ENCODE measurements at places on chromosomes 16 and 17. TPM values are rescaled to one million over a fixed set of nuclear protein-coding genes. Genes with fewer than 3 reads are reported as not detected.

DNA sequence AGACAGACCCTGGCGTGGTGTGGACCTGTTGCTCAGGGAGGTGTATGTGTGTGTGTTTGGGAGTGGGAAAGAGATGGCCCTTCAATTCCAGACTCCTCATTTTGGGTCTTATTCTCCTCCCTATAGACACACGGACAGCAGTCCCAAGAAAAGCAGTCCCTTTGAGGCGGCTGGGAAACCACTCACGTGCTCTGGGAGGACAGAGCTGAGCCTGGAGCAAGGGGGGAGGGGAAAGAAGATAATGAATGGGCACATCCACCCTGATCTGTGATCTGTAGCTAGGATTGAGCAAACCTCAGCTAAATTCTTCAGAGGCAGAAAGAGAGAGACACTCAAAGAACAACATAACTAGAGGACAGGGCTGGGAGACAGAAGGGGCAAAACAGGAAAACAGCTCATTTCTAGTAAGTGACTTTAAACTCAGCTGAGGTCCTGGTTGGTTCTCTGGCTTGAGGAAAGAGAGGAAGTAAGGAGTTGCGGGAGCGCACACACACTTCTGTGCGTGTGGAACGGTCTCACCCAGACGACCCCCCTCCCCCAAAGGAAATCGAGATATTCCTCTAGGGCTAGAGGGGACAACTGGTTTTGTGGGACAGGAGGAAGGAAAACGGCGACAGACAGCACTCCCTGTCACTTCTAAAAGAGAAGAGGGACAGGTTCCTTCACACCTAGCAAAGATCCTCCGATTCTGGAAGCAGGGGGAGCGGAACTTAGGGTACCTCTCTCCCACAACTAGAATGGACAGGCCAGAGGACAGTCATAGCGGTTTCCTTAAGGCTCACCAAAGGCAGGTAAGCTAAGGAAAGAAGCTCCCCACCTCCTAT lies 658 bp downstream of the RAB5C start:
- peaks cover 13% of the 10 kb centered on the region for H3K4me1 ChIP-seq
- peaks cover 6% of the 10 kb centered on the region for H3K36me3 ChIP-seq
- H3K27ac ChIP-seq: peak overlapping the region; percentile 75
- peak overlapping the region; percentile 90 for H3K4me3 ChIP-seq
- H3K27me3 ChIP-seq: no peaks in the 10 kb centered on the region

- peak overlapping the region; percentile 84 for H3K27ac ChIP-seq
- peaks cover 15% of the 10 kb centered on the region for H3K4me1 ChIP-seq
- peak; percentile 6 for DNase-seq
- H3K36me3 ChIP-seq: peaks cover 8% of the 10 kb centered on the region
- H3K4me3 ChIP-seq: peak overlapping the region; percentile 67
- no peaks in the 10 kb centered on the region for H3K27me3 ChIP-seq
These were observed 560 bp downstream of the TELO2 start for GRCh38 chr16:1493746-1494094.

- H3K27ac ChIP-seq: peak overlapping the region; percentile 63
- H3K36me3 ChIP-seq: peaks cover 17% of the 10 kb centered on the region
- peaks cover 10% of the 10 kb centered on the region for H3K4me1 ChIP-seq
- no peaks in the 10 kb centered on the region for H3K27me3 ChIP-seq
- no peak overlapping the region for H3K4me3 ChIP-seq
These were observed 10.0 kb downstream of the ZNF668 start for GRCh38 chr16:31063843-31064611.

DNA sequence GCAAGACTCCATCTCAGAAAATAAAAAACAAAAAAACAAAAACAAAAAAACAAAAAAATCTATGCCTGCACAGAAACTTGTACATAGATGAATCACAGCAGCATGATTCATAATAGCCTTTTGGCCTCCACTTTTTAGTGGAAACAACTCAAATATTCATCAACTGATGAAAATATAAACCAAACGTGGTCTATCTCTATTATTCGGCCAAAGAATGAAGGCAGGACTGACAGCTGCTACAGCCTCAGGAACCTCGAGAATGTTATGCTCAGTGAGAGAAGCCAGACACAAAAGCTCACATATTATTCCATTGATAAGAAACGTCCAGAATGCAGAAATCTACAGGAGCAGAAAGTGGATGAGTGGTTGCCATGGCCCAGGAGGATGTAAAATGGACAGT lies 19.8 kb downstream of the PPL start:
- DNase-seq: no peak
- H3K36me3 ChIP-seq: no peaks in the 10 kb centered on the region
- no peaks in the 10 kb centered on the region for H3K27me3 ChIP-seq
- no peak overlapping the region for H3K4me3 ChIP-seq
- H3K4me1 ChIP-seq: no peaks in the 10 kb centered on the region
- H3K27ac ChIP-seq: no peak overlapping the region

The C16orf46 gene
- 0.26 TPM for polyA plus RNA-seq

GRCh38 chr17:63706336-63707082 lies 6.6 kb upstream of the LIMD2 start:
- H3K4me3 ChIP-seq: no peak overlapping the region
- peaks cover 19% of the 10 kb centered on the region for H3K36me3 ChIP-seq
- H3K27me3 ChIP-seq: no peaks in the 10 kb centered on the region
- peaks cover 10% of the 10 kb centered on the region for H3K4me1 ChIP-seq
- DNase-seq: no peak
- H3K27ac ChIP-seq: no peak overlapping the region

The TMEM94 gene
- 131 TPM for polyA plus RNA-seq

The HOXB3 gene
- polyA plus RNA-seq: 33.0 TPM

DNA sequence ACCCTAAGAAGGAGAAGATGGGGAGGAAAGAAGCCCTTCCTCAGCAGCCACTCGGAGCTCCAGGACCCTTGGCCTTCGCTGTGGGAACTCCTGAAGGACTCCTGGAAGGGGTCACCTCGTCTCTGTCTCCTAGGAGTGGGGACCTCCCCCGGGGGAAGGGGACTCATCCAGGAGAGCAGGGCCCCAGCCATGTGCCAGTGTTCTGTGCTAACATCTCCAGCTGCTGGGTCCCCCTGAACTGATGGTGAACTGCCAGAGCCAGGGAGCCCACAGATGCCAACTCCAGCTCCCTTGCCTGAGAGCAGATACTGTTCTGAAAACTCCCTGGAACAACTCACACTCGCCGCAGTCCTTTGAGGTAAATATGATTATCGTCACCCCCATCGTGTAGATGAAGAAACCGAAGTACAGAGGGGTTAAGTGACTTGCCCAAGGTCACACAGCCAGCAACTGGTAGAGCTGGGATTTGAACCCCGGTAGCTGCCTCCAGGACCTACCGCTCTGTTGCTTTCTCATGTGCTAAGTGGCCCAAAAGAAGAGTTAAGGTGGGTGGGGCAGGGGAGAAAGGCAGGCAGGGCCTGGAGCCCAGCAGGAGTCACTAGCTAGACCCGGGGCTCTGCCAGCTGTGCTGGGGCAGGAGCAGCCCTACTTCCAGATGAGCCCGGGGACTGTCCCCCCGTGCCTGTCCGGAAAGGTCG lies 10.5 kb downstream of the TIMM22 start:
- no peak overlapping the region for H3K4me3 ChIP-seq
- DNase-seq: no peak
- H3K4me1 ChIP-seq: peaks cover 42% of the 10 kb centered on the region
- H3K27ac ChIP-seq: no peak overlapping the region
- no peaks in the 10 kb centered on the region for H3K27me3 ChIP-seq

Measured in endothelial cell of umbilical vein (primary cell).